ENCODE measurements at places on chromosomes 1 and 21.

DNA sequence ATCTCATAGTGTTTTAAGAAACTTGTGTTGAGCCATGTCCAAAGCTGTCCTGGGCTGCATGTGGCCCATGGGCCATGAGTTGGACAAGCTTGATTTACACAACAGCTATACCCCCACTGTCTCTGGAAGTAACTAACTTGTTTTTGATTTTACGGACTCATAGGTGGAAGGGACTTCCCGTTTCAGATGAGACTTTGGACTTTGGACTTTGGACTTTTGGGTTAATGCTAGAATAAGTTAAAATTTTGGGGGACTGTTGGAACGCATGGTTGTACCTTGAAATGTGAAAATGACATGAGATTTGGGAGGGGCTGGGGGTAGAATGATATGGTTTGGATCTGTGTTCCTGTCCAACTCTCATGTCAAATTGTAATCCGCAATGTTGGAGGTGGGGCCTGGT is 52.6 kb upstream of the ZSWIM5 start:
- DNase-seq: no peak

- DNase-seq: no peak
Measured at GRCh38 chr1:239222999-239223398, 163.4 kb upstream of the CHRM3 start.

DNA sequence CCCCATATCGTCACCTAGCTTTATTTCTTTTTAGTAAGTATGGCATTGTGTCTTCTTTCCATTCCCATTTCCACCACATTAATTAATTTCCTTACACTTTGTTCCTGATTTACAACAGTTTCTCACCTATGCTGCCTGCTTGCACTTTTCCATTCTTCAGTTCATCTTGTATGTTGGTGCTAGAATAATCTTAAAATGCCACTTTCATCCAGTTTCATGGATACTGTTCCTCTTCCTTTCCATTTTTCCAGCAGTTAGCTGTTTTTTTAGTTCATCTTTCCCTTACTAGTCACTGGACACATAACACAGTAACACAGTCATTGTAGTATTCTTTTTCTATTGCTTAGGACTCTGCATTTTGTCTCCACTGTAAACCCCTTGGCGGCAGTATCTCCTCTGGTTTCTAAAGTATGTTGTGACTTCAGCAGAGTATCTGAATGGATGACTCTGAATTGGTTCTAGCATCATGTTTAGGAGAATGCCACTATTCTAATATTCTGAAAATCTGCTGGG is 2.1 kb downstream of the CDC7 start:
- no peak for DNase-seq

DNA sequence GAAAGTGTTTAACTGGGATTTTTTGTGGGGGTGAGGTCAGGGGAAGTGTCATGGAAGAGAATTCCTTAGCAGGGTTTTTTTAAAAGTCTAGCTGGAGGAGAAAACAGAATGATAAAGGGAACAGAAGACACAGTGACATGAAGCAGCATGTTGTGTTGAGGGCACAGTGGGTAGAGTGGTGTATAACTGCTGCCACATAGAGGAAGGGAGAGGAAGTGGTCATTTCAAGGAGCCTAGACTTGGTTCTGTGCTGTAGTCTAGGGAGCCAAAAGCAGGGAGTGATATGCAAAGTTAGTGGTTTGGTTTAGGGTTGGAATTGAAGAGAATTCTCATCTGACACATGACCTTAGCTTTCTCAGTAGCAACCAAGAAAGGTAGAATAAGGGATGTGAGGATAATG is 10.2 kb downstream of the EEIG2 start:
- no peak for DNase-seq

- no peak for DNase-seq
Measured at GRCh38 chr1:29967261-29967660, 730.9 kb downstream of the PTPRU start.

DNA sequence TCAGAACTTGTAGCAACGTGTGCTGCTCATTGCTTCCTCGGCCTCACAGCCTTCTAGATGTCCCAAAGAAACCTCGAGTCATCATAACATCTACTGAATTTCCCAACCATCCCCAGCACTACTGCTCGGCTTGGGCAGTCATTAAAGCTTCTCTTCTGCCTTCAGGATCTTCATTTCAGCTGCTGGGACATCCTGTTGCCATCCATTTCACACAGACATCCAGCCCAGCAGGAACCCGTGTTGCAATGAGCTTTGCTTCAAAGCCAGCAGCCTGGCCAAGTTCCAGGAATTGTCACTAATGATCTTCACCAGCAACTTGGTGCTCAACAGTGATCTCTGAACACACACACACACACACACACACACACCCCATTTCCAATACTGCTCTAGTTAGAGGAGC is 18.5 kb downstream of the WLS start:
- no peak for DNase-seq

DNA sequence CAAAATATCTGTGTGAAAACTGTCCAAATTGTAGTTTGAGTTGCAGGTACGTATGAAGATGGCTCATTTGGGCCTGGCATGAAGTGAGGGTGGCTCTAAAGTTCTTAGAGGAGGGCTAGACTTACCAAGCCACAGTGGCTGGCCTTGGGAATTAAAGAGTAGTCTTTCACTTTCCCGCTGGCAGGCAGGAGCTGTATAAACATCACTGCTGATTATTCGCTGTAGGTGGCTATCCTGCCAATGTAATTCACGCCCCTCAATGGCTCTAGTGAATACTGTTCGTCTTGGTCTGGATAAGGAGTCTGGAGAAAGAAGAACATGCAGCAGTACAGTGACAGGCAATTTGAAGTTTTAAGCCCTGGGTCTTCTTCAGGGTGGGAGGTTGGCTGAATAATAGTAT is 31.0 kb downstream of the UROD start:
- DNase-seq: no peak
